NCI-H2029 (cell line): ENCODE measurements at places on chromosomes 6 and 20.

DNA sequence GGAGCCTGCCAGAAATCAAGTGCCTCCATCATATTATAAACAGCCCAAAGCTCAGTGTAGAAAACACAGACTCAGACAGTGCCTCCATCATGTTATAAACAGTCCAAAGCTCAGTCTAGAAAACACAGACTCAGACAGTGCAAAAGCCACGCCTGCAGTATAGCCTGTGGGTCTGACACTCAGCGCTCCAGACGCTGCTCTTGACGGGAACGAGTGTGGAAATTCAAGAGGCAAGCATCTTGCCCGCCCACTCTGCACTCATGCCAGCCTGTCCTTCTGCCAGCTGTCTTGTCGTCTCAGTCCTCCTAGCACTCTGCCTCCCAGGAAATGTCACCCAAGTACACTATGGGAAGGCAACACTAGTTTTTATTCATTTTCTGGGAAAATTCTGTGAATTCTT, 274.2 kb upstream of the CDH4 start:
- DNase-seq: peak; percentile 75

DNA sequence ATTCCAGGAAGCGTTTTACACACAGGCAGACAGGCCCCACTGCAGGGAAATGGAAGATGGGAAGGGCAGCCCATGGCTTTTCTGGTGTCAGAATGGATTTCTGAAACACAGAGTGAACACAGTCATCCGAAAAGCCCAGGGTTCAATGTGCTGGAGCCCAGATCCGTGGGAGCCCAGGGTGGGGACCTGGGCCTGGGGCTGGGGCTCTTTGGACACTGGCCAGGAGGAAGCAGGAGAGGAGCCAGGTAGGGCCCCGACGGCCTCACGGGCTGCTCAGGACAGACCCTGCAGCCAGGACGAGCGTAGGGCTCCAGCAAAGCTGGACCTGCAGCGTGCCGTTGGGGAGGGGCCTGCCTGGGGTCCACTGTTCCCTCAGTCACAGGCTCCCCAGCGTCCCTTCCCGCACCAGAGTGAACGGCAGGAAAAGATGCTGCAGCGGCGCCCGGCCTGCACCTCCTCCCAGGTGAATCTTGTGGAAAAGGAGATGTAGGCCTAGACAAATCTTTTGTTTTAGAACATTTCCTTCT, 24.3 kb upstream of the LSM14B start:
- no peak for DNase-seq

GRCh38 chr6:46555129-46555528, 63.9 kb upstream of the RCAN2 start:
- no peak for DNase-seq

DNA sequence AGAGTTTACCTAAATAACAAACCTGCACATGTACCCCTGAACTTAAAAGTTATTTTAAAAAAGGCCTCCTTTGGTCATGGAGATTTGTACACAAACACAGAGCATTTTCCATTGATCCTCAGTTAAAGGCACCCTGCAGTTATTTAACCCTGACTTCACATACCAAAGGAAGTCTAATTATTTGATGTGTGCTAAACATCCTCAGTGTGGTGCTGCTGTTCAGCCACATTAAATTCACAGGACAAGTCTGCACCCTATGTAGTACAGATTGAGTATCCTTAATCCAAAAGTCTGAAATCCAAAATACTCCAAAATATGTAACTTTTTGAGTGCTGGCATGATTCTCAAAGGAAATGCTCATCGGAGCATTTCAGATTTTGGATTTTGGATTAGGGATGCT, 21.4 kb downstream of the KCNQ5 start:
- DNase-seq: no peak

- no peak for DNase-seq
Measured at GRCh38 chr20:63017826-63018411, 11.2 kb upstream of the BHLHE23 start.

DNA sequence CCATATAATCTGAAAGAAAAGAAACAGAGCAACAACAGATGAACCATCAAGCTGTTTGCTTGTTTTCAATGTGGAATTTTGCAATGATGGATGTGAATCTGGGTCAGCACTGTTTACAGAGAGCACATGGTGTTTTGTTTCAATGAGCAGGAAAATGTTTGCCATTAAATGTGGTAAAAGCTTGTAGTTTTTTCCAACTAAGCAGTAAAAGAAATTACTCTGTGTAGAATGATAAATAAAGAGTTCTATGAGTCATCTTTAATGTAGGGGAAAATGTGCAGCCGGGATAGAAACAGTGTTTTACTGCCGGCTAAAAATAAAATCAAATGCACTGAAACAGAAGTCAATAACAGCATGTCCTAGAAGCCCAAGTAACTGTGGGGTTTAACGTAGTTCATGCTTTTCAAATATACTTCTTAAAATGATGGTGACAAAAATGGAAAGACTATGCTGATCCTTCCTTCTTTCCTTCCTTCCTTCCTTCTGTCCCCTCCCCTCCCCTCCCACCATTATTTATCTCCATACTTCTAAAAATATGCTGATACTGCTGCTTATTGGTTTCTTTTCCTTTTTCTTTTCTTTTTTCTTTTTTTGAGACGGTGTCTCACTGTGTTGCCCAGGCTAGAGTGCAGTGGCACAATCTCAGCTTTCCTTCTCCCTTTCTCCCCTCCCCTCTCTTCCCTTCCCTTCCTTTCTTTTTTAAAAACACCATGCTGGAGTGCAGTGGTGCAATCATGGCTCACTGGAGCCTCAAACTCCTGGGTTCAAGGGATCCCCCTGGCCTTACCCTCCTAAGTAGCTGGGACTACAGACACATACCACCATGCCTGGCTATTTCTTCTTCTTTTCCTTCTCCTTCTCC, 6.3 kb upstream of the NAA20 start:
- DNase-seq: peak; percentile 25

DNA sequence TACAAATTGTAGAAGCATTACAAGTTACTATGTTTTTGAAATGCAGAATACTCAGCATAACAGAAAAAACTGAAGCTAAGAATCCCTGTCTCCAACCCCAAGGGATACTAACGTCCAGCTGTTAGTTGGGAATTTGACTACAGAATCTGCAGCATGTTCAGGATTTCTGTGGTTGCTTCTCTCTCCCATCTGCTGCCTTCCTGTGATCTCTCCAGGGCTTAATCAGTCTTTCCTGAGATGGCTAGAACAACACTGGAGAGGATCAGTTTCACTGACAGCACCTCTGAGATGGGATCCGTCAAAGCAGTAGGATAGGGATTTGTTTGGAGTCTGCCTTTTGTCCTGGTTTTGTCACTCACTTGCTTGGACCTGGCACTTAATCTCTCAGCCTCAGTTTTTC, 73.3 kb upstream of the NUP153 start:
- DNase-seq: no peak

GRCh38 chr6:5108068-5108467, 22.9 kb downstream of the PPP1R3G start:
- DNase-seq: no peak

- DNase-seq: no peak
Measured at GRCh38 chr6:16740097-16740496, 21.2 kb downstream of the ATXN1 start.

DNA sequence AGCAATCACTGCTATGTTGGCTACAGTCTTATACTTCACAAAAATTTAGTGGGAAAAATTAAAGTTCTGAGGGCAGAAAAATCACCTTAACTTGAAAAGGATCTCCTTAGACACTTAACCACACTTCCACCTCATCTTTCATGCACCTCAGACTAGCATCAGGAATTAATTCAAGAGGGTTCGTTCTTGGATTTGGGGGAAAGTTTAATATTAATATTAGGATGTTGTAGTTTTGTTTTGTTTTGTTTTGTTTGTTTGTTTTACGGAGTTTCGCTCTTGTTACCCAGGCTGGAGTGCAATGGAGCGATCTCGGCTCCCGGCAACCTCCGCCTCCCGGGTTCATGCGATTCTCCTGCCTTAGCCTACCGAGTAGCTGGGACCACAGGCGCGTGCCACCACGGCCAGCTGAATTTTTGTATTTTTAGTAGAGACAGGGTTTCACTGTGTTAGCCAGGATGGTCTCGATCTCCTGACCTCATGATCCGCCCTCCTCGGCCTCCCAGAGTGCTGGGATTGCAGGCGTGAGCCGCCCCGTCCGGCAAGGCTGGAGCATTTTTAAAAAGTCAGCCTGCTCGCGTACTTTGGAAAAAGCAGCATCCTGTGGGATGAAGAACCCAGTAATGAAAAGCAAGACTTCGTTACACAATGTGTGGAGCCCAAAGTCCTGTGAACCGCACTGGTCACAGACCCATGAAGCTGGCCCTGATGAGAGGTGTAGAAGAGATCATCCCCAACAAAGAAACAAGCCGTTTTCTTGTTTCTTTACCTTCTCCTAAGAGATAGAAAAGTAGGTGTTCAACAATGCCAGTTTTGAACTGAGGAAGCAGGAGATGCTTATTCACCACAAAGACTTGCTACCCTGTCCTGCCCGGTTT, 194.9 kb downstream of the GPX5 start:
- DNase-seq: no peak

DNA sequence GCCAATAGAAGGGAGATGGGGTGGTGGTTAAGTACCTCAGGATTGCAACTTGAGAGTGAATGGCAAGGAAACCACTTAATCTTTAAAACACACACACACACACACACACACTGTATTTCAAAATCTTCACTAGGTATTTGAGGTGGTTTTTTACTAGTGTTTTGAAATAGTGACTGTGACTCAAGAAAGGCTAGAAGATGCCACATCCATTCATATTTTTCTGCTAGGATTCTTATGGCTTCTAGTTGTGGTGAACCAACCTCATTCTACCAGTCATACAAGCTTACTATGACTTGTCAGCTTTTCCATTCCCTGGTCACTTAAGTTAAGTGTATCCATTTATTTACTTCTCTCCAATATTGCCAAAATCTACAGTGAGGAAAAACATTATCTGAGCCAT, 519.4 kb upstream of the JAG1 start:
- DNase-seq: no peak

DNA sequence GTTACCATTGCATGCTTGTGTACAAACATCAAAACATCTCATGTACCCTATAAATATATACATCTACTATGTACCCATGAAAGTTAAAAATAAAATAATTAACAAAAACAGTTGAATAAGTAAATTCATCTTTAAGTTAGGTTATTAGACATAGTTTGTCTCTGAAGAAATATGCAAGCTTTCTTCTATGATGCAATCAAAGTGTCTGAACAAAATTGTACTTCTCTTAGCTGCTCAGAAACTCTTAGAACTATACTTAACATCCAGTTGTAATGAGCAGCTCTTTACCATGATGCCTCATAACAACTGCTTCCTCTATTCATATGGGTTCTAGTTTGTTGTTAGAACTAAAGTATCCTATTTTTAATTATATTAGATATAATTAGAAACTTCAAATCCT, 5.9 kb downstream of the VNN1 start:
- no peak for DNase-seq

GRCh38 chr6:20312606-20313005, 89.1 kb upstream of the E2F3 start:
- no peak for DNase-seq

DNA sequence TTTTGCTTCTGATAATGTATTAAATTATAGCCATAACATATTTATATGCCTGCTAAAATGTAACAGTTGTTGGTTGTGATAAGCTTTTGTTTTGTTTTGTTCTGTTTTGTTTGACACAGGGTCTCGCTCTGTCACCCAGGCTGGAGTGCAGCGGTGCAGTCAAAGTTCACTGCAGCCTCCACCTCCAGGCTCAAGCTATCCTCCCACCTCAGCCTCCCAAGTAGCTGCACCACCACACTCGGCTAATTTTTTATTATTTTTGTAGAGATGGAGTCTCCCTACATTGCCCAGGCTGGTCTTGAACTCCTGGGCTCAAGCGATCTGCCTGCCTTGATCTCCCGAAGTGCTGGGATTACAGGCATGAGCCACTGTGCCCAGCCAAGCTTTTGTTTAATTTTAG, 157.8 kb downstream of the ARID1B start:
- no peak for DNase-seq

- DNase-seq: no peak
Measured at GRCh38 chr20:20034486-20034885, 17.3 kb downstream of the NAA20 start.

GRCh38 chr6:101668496-101669030, 275.1 kb downstream of the GRIK2 start:
- DNase-seq: no peak

DNA sequence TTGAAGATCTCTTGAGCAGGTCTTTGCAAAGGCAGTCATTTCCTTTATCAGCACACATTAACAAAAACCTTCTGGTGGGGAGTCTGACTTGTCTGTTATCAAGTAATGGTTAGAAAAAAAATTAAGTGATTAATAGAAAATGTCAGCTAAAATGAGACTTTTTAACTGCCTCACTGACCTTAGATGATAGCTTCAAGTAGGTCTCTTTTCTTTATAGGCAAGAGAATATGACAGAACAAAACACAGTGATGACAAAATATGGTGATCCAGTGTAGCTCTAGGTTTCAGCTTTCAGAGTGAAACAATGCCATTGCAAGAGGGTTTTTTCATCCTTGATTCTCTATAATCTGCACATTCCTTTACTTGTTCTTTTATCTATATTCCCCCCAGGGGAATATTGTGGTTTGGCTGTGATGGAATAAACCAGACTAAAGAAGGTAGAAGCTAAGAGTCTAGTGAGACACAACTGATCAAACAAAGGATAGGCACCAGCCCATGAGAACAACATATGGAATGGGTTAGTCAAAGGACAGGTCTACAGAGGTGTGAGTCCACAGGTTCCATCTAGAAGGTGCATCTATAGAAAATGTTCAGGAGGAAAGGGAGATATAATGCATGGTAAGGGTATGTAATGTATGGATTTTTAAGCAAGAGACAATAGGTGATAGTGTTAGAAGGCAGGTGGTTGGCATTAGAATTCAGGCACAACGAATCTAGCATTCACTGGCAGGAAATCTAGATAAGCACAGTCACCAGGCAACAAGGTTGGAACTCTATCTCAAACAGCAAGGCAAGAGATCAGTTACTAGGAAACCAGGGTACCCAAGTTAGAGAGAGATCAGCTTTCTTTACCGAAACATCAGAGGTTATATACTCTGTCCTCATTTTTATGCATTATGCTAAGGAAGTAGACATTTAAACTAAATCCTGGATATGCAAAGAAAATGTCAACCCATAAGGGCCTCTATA, 228.9 kb upstream of the SMLR1 start:
- DNase-seq: no peak

DNA sequence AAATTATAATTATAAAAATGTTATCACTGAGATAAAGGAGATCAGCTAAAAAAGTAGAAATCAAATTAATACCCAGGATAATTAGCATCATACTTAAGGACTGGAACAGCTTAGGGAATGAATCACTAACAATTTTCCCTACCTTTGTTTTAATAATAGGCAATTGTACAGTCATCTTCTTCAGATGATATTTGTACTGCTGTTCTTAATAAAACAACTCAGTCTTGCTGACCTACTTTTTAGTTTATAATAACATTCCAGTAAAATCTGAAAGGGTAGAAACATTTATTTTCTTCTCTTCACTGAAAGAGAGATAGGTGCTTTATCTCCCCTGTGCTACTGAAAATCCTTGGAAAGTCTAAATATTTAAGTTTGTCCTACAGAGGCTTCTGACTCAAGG, 271.2 kb upstream of the THEMIS start:
- no peak for DNase-seq

GRCh38 chr6:15622045-15622740, 40.6 kb downstream of the DTNBP1 start:
- DNase-seq: no peak
